ENCODE measurements at places on chromosomes 3 and 15. TPM values are rescaled to one million over a fixed set of nuclear protein-coding genes. Genes with fewer than 3 reads are reported as not detected.

PLSCR2 gene
- not detected for total RNA-seq

AGBL1 gene
- total RNA-seq, result not detected

CHAC1 gene
- total RNA-seq, result 33.9 TPM

WDR49 gene
- total RNA-seq, result not detected

FOXB1 gene
- total RNA-seq, result not detected

MKRN2OS gene
- total RNA-seq, result not detected

C3orf49 gene
- total RNA-seq, result not detected

PLSCR5 gene
- total RNA-seq, result not detected

MUC4 gene
- total RNA-seq, result not detected

AADACL2 gene
- not detected for total RNA-seq

PSTPIP1 gene
- 0.85 TPM for total RNA-seq

GOLGA8Q gene
- not detected for total RNA-seq

ACKR4 gene
- 0.23 TPM for total RNA-seq

ARNT2 gene
- 22.0 TPM for total RNA-seq

KBTBD13 gene
- total RNA-seq, result not detected

FYTTD1 gene
- 19.9 TPM for total RNA-seq

LRRC3B gene
- total RNA-seq, result not detected

MYEF2 gene
- total RNA-seq, result 0.58 TPM

MESD gene
- total RNA-seq, result 20.5 TPM

ECE2 gene
- total RNA-seq, result not detected

GPR171 gene
- not detected for total RNA-seq

WNT7A gene
- not detected for total RNA-seq

CASR gene
- total RNA-seq, result not detected

RTP2 gene
- not detected for total RNA-seq

IL17RD gene
- 5.4 TPM for total RNA-seq

EPHA3 gene
- total RNA-seq, result 1.9 TPM

TMEM158 gene
- total RNA-seq, result 39.8 TPM

TMEM44 gene
- total RNA-seq, result 26.8 TPM

SCN5A gene
- 0.35 TPM for total RNA-seq

RGMA gene
- total RNA-seq, result 17.7 TPM

FBXL22 gene
- 0.12 TPM for total RNA-seq

TP63 gene
- total RNA-seq, result not detected
